ENCODE measurements at places on chromosomes 2 and 18.

GRCh38 chr18:2914881-2915240, 68.1 kb downstream of the EMILIN2 start:
- DNase-seq = no peak

- DNase-seq = no peak
These were observed 1.4 kb downstream of the GPR35 start for GRCh38 chr2:240626531-240627300.

DNA sequence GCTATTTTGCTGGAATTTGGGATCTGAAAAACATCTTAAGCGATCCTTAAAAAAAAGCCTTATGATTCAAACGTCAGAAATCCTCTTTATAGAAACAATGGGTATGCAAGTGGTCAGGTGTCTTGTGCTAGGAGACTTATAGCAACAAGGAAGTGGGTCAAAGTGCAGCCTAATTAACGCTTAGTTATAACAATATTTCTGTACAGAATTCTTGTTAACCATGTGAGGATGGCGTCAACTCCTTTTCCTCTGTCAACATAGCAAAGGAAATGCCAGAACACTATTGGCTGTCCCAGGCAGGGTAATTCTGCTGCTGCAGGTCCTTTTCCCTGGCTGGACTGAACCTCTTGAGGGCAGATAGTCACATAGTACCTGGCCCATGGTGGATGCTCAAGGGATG, 189.4 kb downstream of the MSH2 start:
- DNase-seq = no peak

DNA sequence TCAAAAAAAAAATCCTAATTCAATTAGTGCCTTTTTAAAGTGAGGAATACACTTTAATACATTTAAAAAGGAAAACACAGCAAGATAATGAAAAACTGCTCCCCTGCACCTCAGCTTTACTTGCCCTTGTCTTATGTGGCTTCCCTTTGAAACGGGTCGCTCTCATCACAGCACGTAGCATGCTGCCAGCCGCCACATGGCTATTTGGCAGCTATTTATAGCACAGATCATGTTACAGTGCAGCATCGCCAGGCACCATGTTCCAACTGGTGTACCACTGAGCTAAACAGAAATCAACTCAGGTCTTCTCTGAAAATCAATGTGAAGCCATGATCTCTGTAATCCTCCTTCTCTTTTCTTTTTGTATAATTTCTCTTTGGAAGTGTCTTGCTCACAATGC, 65.1 kb downstream of the TMEM182 start:
- DNase-seq = peak; percentile 56

GRCh38 chr18:24388957-24389356, 8.7 kb downstream of the OSBPL1A start:
- no peak for DNase-seq
